ENCODE measurements at places on chromosomes 4 and X.

GRCh38 chr4:7772711-7773385 is 166.8 kb downstream of the AFAP1 start:
- no peak for DNase-seq

DNA sequence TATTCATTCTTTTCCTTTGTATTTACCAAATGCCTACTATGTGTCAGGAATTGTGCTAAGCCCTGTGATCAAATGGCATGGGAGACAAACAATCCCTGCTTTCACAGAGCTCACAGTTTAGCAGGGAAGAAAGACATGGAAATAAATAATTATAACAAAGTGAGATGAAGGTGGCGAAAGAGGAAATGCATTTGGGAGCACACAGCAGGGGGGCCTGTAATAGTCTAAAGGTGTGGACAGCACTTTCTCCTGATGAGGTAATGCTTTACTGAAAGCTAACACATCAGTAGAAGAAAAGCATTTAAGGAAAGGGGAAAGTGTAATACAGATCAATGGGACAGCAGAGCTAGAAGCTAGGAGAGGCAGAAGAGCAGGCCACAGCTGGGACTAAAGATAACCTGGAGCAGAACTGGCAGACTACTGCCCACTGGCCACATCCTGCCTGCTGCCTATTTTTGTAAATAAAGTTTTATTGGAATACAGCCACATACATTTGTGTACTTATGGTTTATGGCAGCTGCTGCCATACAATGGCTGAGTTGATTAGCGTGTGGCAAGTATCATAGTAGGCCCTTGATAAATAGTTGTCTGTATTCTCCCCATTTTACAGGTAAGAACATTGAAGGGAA is 67.1 kb upstream of the TAPT1 start:
- DNase-seq: no peak

GRCh38 chr4:2487632-2488031 is 18.7 kb downstream of the RNF4 start:
- no peak for DNase-seq

- DNase-seq: no peak
Observed at GRCh38 chr4:38177641-38178391, 217.6 kb downstream of the PTTG2 start.

DNA sequence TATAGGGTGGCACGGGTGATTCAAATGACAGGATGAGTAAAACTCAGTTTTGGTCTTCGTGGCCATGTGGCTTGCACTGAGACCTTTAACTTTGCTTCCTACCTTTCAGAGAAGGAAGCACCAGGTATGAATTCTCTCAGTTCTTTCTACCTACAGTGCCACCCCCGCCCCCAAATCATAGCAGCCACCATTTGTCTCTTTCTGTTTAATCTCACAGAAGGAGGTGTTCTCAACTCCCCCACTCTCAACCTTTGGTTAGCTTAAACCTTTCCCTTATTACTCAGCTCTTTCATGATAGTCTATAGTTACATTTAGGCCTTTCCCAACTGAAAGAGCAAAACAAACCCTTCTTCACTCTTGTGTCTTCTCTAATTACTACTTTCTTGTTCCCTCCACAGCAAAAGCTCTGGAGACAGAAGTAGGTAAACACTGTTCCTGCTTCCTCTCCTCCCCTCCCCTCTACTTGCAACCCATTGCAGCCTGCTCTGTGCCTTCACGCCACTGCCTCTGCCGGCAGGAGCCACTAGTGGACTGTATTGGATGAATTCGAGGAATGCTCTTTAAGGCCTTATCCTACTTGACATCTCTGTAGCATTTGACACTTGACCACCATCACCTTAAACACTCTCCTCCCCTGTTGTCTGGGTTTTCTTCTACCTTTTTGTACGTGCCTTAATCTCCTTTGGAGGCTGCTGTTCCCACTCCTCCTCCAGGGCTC is 123.7 kb downstream of the AFF1 start:
- no peak for DNase-seq

GRCh38 chr4:47106561-47106960 is 75.2 kb downstream of the GABRB1 start:
- DNase-seq: no peak

DNA sequence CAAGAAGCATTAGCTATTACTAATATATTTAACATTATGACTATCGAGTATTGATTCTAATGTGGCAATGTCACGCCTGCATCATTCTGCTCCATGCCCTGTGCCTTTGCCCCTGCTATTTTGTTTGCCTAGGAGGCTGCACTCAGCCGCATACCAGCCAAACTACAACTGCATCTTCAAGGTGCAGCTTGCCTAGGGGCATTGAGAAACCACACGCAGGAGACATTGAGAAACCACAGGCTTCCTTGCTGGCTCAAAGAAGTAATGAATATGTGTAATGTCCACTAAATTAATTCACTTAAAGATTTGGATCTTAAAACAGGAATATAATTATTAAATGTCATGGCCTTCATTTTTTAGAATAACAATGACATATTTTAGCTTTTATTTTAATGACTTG is 683.6 kb upstream of the TENM3 start:
- no peak for DNase-seq

DNA sequence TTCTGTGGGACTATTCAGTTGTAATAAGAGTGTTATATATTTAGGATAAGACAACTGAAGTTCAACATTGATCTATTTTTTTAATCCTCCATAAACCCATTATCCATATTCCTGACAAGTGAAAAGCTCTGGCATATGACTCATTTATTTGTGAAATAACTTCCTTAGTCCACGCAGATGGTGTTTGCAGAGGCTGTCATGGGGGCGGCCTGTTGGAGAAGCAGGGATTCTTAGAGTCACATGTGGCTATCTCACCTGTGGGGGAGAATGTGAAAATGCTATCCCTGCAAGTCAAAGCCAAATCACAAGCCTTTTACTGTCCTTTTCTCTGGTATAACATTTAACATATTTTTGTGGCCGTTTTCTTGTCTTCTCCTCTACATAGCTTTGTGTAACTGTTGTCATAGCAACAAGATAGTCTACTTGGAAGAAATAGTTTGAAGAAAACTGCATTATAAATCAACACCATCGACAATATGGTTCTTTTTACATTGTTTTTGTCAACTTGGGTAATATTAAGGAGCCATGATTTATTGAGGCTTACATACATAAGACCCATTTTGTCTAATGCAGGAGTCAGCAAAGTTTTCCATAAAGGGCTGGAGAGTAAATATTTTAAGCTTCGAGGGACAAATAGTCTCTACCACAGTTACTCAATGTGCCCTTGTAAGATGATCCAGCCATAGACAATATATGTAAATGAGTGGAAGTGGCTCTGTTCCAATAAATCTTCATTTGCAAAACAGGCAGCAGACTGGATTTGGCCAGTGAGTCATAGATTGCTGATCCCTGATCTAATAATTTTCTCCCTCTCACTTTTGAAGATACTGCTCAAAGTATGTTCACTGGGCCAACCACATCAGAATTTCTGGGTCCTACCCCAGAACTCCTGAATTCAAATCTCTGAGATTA is 395.0 kb downstream of the DTHD1 start:
- DNase-seq: no peak

DNA sequence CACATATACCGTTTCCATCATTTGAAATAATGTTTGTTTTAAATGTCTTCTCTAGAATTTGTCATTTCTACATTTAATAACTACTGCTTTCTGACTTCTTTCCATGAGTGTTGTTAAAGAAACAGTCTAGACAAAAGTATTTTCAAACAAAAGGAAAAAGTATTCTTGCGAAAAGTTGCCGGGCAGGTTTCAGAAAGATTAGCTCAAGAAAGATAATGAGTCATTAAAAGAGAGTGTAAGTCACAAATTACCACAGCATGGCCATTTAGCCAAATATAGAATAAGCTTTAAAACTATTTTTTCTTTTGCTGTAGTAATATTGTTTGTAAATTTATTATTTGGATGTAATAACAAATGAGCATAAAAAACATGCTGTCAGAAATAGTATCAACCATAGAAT is 493.0 kb downstream of the TLL1 start:
- DNase-seq: no peak

- DNase-seq: no peak
Observed at GRCh38 chr4:8281519-8282133, 12.1 kb downstream of the HTRA3 start.

Data from anterior cingulate cortex (tissue), 58 donors.